ENCODE measurements at places on chromosomes 3 and 15.

GRCh38 chr15:48671103-48672022 is 25.9 kb upstream of the FBN1 start:
- no peak for DNase-seq

GRCh38 chr3:127884041-127884440 is 31.0 kb upstream of the KBTBD12 start:
- no peak for DNase-seq

DNA sequence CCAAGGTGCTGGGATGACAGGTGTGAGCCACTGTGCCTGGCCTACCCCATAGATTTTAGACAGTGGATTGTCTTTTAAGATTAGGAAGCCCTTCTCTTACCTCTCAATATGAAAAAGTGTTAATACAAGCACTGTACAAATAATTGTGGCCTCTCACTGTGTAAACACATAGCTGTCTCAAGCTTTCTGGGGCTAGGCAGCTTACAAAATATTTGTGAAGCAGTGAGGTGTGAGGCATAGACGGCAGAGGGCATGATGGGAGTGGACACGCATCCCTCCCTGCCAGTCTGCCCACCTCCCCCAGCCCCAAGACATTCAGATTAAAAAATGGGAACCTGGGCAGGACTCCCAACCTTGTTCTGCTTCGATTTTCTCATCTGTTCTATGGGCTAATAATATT is 34.6 kb downstream of the SQOR start:
- no peak for DNase-seq

DNA sequence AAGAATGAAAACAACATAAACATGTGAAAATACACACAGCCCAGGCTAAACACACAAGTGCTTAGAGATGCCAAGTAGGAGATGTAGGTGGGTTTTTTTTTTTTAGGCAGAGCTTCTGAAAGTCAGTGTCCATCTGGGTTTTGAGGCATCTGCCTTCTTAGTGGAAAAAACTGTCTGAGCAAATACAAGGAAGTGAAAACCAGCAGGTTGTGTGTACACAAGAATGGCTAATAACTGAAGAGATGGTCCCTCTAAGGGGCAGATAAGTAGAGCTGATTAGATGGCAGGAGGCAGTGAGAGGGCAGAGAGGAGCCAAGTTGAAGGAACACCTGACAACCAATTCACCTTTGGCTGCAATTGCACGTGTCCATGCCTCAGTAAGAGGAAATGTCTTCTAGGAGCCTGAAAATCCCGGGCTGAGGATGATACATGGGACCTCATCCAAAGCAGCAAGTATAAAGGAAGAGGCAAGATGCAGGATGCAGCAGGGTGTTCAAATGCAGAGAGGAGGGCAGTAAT is 34.9 kb downstream of the CYP19A1 start:
- no peak for DNase-seq

DNA sequence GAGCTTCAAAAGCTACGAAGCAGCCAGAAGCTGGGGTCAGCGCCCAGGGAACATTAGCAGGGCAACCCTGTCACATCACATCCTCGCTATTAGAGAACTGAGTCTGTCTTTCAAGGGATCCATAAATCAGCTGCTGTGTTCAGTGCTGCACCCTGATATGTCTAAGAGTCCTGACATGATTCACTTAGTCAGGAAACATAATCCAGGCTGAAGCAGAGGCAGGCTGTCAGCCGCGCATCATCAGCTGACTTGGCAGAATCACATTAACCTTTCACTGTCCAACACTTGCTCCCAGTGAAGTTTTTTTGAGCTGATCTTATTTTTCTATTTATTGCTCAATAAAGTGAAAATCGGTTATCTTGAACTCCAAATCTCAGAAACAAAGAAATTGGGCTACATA is 23.5 kb downstream of the MYH15 start:
- DNase-seq, result no peak

- no peak for DNase-seq
These were observed 21.8 kb upstream of the ANPEP start for GRCh38 chr15:89836267-89837133.

DNA sequence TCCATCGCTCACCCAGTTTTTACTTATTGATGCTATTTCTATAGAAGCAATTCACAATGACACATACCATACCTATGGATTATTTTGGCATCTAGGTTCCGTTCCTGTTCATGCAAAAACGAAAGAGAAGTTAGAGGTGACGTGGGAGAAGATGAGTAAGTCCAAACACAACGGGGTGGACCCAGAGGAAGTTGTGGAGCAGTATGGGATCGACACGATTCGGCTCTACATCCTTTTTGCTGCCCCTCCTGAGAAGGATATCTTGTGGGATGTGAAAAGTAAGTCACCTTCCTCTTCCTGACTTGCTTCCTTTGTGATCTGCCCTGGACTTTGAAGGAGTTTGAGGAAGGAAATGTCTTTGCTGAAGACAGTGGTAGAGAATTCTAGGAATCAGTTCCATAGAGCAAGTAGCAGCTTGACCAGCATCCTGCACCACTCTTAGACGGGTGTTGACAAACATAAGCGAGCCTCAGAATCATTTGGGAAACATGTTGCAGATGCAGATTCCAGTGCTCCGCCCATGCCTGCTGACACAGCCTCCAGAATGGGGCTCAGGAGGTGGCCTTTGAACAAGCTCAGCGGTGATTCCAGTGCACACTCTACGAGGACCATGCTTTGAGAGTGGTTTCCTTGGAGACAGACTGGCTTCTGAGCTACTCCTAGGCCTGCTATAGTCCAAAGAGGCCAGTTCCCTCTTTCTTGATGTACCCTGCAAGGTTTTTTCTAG is 78.4 kb upstream of the LIMD1 start:
- DNase-seq, result no peak

- no peak for DNase-seq
These were observed 366.5 kb downstream of the LRRC3B start for GRCh38 chr3:26989037-26989436.

DNA sequence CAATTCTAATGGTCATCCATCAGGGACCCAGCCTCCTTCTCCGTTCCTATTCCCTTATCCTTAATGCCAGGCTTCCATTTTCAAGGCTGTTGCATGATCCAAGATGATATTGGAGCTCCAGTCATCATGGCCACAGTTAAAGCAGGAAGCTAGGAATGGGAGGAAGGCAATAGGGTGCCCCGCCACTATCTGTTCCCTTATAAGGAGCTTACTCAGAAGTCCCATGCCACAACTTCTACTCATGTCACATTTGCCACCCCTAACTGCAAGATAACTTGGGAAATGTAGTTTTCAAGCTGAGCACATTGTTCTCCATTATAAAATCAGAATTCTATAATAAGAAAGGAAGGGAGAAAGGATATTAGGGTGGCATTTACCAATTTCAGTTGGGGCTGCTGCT is 38.6 kb upstream of the SPSB4 start:
- DNase-seq, result no peak

DNA sequence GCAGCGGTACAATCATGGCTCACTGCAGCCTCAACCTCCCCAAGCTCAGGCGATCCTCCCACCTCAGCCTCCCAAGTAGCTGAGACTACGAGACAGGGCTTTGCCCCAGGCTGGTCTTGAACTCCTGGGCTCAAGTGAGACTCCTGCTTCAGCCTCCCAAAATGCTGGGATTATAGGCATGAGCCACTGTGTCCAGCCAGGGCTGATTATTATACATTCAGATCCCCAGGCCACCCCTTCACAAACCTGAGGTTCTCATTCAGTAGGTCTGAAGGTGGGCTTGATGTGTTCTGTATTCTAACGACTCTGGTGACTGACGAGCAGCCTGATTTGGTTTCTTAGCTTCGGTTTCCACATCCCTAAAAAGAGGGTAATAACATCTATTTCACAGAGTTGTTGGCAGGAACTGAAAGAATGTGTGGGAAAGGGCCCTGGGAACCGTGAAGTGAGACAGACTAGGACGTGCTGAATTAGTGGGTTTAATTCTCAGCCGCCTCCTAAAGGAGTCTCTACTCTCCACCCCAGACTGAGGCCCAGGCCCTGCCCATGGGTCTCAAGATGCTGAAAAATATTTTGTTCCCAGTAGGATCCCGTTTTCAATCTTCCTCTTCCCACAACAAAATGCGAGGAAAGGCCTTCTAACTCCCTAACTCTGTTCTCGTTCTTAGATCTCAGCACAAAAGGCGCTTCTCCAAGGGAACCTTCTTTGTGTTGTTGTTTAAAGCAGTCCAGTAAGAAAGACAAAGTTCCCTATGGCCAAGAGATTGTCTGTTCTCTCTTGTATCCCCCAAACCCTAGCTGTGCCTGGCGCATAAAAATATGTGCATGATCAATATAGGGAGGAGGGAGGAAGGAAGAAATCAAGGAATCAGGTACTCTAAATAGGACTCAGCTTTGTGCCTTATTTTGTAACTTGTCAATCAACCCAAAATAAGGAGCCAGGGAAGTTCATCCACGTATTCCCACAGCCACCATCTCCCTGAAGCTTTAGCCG is 210.0 kb upstream of the TOPAZ1 start:
- DNase-seq, result no peak
